ENCODE measurements at places on chromosomes 4 and X.

DNA sequence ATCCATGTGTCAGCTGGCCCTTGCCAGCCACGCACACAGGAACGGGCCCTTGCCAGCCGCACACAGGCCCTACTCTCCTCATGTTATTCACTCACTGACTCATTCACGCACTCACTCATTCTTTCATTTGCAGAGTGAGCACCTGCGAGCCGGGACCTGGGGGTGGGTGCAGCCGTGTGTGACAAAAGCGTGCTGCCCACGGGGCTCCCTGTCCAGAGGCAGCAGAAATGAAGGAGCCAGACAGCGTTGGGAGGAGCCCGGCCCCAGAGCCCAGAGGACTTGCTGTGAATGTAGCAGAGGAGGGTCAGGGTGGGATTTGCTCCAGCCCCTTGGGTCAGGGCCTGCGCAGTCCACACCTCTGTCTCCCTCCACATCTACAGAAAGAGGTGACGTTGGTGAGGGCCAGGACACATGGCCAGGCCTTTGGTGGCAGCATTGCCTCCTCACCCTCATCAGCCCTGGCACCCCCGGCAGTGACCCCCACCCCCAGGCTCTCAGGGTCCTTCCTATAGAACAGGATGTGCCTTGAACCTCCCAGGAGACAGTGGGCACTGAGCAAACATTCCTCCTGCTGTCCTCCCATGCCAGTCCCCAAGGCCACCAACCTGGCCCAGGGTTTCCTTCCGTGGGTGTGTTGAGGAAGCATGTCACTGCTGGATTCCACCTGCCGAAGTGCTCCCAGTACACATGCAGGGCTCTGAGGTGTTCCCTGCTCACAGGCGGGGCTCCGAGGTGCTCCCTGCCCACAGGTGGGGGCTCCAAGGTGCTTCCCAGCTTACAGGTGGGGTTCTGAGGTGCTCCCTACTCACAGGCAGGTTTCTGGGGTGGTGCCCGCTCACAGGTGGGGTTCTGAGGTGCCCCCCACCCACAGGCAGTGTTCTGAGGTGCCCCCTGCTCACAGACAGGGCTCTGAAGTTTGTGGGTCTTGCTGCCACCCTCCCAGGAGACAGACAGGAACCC, 105.7 kb downstream of the HMX1 start:
- H3K4me3 ChIP-seq: no peak overlapping the region
- no peaks in the 10 kb centered on the region for H3K36me3 ChIP-seq
- H3K27me3 ChIP-seq: peaks cover 56% of the 10 kb centered on the region
- H3K4me1 ChIP-seq: no peaks in the 10 kb centered on the region

- no peaks in the 10 kb centered on the region for H3K4me1 ChIP-seq
- H3K27ac ChIP-seq: no peak overlapping the region
- H3K36me3 ChIP-seq: no peaks in the 10 kb centered on the region
- no peak for DNase-seq
Measured at GRCh38 chr4:157389741-157390140, 169.2 kb downstream of the GRIA2 start.

- H3K36me3 ChIP-seq: no peaks in the 10 kb centered on the region
- no peaks in the 10 kb centered on the region for H3K27me3 ChIP-seq
- no peak overlapping the region for H3K27ac ChIP-seq
- no peak overlapping the region for H3K4me3 ChIP-seq
- no peaks in the 10 kb centered on the region for H3K4me1 ChIP-seq
- no peak for DNase-seq
Measured at GRCh38 chrX:23201706-23202105, 132.9 kb upstream of the PTCHD1 start.

GRCh38 chr4:129545599-129546278, 449.8 kb downstream of the C4orf33 start:
- H3K4me1 ChIP-seq: no peaks in the 10 kb centered on the region
- no peaks in the 10 kb centered on the region for H3K36me3 ChIP-seq
- no peak for DNase-seq
- H3K27ac ChIP-seq: no peak overlapping the region
- no peaks in the 10 kb centered on the region for H3K27me3 ChIP-seq

DNA sequence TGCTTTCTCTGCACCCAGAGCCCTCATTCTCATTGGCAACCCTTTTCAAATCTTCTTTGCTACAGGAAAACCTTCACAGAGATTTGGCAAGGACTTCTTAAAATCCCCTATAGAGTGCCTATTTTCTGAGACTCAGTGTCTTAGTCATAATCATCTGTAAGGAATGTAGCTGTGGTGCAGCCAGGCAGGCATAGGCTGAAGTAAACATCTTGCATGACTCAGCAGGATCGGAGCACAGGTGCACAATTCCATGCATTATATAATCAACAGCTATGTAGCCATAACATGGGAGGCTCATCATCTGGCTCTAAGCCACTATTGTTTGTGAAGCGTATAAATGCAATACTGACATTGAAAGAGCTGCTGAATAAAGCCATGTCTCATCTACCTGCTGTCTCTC, 368.8 kb downstream of the MAGEE1 start:
- H3K4me3 ChIP-seq: no peak overlapping the region
- no peak for DNase-seq
- H3K4me1 ChIP-seq: no peaks in the 10 kb centered on the region

GRCh38 chr4:150061086-150061776, 17.0 kb upstream of the DCLK2 start:
- no peaks in the 10 kb centered on the region for H3K27me3 ChIP-seq
- no peak for DNase-seq
- peaks cover 2% of the 10 kb centered on the region for H3K4me1 ChIP-seq
- no peak overlapping the region for H3K4me3 ChIP-seq
- no peak overlapping the region for H3K27ac ChIP-seq
- no peaks in the 10 kb centered on the region for H3K36me3 ChIP-seq

DNA sequence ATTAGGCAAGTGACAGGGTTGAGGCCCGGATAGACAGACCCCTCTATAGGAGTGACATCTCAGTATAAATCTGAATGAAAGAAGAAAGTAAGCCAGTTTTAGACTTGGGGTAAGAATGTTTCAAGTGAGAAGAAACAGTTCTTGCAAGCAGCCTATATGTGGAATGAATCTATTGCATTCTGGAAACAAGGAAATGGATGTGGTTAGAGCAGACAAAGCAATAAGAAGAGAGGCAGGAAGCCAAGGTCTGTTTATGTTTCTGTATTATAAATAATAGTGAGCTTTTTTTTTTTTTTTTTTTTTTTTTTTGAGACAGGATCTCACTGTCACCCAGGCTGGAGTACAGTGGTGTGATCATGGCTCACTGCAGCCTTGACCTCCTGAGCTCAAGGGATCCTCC, 255.8 kb downstream of the UNC5C start:
- H3K27ac ChIP-seq: no peak overlapping the region
- no peak overlapping the region for H3K4me3 ChIP-seq
- no peaks in the 10 kb centered on the region for H3K36me3 ChIP-seq

DNA sequence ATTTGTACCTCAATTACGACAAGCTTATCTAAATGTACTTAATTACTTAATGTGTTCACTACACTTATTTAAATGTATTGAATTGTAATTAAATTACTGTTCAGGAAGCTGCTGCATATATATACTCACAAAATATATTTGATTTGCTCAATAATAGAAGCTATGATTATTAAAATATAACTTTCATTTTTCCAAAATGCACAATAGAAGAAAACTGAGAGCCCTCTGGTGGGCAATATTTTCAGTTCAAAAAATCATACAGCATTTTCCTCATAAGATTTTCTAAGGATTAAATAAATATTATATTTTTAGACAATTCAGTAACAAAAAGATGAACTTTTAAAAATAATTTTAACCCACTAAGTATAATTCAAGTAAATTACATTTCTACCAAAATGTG, 217.3 kb downstream of the DKK2 start:
- no peak for DNase-seq
- no peak overlapping the region for H3K27ac ChIP-seq
- no peaks in the 10 kb centered on the region for H3K4me1 ChIP-seq
- H3K36me3 ChIP-seq: no peaks in the 10 kb centered on the region
- H3K4me3 ChIP-seq: no peak overlapping the region

- H3K4me1 ChIP-seq: peaks cover 23% of the 10 kb centered on the region
- H3K27ac ChIP-seq: no peak overlapping the region
- no peaks in the 10 kb centered on the region for H3K36me3 ChIP-seq
- no peak for DNase-seq
- no peak overlapping the region for H3K4me3 ChIP-seq
Measured at GRCh38 chrX:112820364-112821268, 20.0 kb downstream of the AMOT start.

- no peaks in the 10 kb centered on the region for H3K36me3 ChIP-seq
- H3K4me1 ChIP-seq: no peaks in the 10 kb centered on the region
- H3K27me3 ChIP-seq: no peaks in the 10 kb centered on the region
- no peak for DNase-seq
Measured at GRCh38 chrX:75421688-75422230, 101.1 kb downstream of the ZDHHC15 start.

DNA sequence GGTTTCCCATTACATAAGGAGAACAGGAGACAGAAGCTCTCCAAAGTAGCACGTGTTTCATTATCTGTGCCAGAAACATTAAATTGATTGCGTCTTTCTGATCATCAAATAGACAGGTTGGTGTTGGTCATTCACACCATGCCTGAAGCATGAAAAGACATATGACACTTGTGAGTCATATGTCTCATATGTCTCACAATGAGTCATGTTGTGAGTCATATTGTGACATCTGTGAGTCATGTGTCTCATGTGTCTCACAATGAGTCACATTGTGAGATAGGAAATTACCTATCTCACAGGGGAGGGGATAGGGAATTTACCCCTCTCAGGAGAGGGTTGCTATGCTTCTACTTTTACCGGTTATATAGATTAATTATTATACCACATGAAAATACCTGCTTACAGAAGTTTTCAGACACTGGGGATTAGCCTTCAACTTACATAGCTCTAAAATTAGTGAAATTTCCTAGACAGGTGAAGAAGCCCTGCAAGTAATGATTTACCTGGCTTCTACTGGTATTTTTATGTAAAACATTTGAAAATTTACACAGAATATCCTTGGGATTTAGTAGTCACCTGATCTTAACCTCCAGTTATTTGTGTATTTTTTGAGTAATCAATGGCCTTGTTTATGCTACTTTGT, 80.8 kb downstream of the NPFFR2 start:
- no peak overlapping the region for H3K27ac ChIP-seq
- H3K4me3 ChIP-seq: no peak overlapping the region
- H3K27me3 ChIP-seq: no peaks in the 10 kb centered on the region
- no peaks in the 10 kb centered on the region for H3K36me3 ChIP-seq
- no peak for DNase-seq

DNA sequence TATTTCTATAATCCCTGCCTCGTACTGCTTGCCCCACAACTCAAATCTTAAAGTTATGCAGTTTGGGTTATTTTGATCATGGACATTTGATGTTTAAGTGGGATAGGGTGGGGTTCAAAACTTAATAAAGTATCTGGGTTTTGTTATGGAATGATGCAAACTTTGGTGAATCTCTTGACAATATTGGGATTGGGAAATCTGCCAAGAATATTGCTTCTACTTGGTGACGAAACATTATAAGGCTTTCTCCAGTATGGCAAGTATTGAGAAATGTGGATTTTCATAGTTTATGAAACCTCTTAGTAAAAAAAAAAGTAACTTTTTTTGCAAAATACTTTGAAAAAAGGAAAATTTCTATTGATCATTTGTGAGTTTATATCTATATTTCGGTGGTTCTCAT, 130.8 kb upstream of the SFRP2 start:
- H3K27me3 ChIP-seq: no peaks in the 10 kb centered on the region
- no peak overlapping the region for H3K27ac ChIP-seq
- no peak for DNase-seq
- H3K36me3 ChIP-seq: no peaks in the 10 kb centered on the region
- H3K4me1 ChIP-seq: no peaks in the 10 kb centered on the region
- no peak overlapping the region for H3K4me3 ChIP-seq

- H3K4me3 ChIP-seq: peak overlapping the region; percentile 50
- H3K36me3 ChIP-seq: no peaks in the 10 kb centered on the region
- H3K4me1 ChIP-seq: peaks cover 15% of the 10 kb centered on the region
- peaks cover 100% of the 10 kb centered on the region for H3K27me3 ChIP-seq
Measured at GRCh38 chr4:173537613-173538147, 7.7 kb upstream of the HAND2 start.

- H3K4me1 ChIP-seq: peaks cover 26% of the 10 kb centered on the region
- no peaks in the 10 kb centered on the region for H3K36me3 ChIP-seq
- peak overlapping the region; percentile 73 for H3K4me3 ChIP-seq
Measured at GRCh38 chr4:183905593-183906488, 734 bp downstream of the STOX2 start.

DNA sequence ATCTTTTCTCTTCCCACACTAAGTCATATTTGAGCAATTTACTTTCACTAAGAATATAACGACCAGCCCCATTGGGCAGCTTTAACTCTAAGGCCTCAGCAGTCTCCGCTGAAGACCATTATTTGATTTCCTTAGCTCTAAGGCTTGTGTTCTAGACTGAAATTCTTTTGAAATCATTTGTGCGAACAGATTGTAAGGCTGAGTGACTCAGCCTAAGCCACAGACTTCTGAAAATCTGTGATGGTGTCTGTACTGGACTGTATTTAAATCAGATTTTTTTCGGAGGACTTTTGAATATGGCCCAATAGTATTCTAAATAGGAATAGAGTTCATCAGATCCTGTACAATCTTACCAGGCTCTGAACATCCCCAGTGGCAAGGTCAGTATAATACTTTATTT, 150.3 kb upstream of the TECRL start:
- H3K36me3 ChIP-seq: no peaks in the 10 kb centered on the region
- H3K4me1 ChIP-seq: no peaks in the 10 kb centered on the region
- no peak for DNase-seq
- no peaks in the 10 kb centered on the region for H3K27me3 ChIP-seq
- H3K4me3 ChIP-seq: no peak overlapping the region

DNA sequence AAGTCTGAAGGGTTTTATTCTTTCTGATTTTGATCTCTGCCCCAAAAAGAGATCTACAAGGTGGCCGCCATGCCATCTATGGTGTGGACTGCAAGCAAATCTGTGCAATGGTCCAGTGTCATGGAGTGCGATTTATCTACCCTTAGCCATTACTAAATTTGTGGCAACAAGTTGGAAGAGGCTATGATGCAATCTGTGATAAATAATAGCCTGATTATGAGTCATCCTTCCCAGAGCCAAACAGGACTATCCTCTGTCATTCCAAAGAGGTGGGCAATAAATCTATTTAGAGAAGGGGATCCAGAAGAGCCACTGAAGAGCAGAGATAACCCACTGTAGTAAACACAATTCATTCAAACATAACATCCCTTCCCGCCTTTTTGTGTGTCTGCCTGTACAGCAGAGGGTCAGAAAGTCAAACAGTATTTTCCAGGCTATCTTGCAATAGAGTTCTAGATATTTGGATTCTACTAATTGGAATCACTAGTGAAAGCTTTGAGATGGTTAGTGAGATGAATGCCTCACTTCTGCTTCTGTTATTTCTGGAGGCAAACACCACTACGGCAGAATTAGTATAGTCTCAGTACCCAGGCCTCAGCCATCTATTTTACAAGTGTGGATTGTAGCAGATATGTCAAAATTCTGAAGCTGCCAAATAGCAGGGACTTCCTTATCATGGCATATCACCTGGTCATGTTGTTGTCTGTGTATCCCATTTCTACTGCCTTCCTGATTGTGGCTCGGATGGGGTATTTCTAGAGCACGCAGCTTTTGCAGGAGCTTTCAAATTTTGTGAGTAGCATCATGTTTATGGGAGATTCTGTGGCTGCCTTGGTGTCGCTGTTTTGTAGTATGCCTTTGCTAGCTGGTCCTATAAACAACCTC, 192.0 kb downstream of the SMIM20 start:
- DNase-seq: no peak
- H3K4me3 ChIP-seq: no peak overlapping the region
- H3K27me3 ChIP-seq: no peaks in the 10 kb centered on the region
- peaks cover 17% of the 10 kb centered on the region for H3K4me1 ChIP-seq
- no peaks in the 10 kb centered on the region for H3K36me3 ChIP-seq
- H3K27ac ChIP-seq: peak overlapping the region; percentile 34

Data from suprapubic skin (tissue), 4 donors.